ENCODE measurements at places on chromosomes 3 and 15.
A peak's percentile ranks its signal among the peaks of the same experiment; 100 is the strongest.

- DNase-seq: no peak
Observed at GRCh38 chr3:150603980-150604319, 829 bp downstream of the SELENOT start.

GRCh38 chr3:46406788-46407611, at the start of the genes CCR5AS and CCRL2:
CCR5AS (minus strand) TSS chr3:46407066.
CCRL2 (plus strand) TSS chr3:46407259; CDS start chr3:46408080, 821 bp downstream.
- no peak for DNase-seq

DNA sequence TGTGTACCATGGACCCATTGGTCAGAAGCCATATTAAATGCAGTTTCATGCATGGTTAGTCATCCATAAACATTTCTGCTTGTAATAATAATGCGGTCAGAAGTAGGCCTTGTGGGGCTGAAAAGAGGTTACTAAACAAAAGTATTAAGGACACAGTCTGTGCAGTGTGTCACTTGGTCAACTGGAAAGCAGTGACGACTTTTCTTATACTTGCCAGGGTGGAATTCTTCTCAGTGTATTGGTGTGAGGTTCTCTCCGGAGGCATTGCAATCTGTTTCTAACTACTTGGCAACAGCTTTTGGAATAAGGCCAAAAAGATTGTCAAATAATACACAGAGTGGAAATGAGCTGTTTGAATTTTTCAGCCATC, 46.8 kb downstream of the CHL1 start:
- DNase-seq: peak; percentile 34

- no peak for DNase-seq
Observed at GRCh38 chr3:55516392-55517030, 29.4 kb upstream of the WNT5A start.

DNA sequence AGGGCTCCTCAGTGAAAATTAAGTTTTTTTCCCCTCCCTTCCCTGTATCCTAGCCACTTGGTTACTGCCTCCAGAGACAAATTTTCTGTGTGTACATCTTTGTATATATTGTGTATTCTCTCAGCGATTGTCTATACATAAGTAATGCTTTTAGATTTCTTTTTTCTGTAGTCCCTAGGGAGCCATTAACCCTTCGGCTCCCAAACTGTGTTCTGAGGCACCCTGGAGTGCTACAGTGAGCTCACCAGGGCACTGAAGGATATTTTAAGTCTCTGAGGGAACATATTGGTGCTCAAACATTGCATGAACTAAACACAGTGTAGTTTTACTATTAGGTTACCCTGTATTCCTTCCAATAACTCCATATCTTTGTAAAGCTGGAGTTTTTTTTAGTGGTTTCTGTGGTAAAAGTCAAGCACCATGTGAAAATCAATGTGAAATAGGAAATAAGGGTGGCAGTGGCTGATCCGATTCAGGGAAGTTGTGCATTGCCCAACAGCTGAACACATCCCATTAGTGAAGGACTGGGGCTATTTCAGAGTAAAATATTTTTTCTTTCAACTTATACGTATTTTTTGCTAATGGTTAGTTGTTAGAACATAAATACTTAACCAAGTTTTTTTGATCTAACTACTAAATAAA, 43.0 kb downstream of the USP13 start:
- DNase-seq: no peak

- no peak for DNase-seq
Observed at GRCh38 chr3:11913316-11913715, 66.6 kb upstream of the TAMM41 start.

DNA sequence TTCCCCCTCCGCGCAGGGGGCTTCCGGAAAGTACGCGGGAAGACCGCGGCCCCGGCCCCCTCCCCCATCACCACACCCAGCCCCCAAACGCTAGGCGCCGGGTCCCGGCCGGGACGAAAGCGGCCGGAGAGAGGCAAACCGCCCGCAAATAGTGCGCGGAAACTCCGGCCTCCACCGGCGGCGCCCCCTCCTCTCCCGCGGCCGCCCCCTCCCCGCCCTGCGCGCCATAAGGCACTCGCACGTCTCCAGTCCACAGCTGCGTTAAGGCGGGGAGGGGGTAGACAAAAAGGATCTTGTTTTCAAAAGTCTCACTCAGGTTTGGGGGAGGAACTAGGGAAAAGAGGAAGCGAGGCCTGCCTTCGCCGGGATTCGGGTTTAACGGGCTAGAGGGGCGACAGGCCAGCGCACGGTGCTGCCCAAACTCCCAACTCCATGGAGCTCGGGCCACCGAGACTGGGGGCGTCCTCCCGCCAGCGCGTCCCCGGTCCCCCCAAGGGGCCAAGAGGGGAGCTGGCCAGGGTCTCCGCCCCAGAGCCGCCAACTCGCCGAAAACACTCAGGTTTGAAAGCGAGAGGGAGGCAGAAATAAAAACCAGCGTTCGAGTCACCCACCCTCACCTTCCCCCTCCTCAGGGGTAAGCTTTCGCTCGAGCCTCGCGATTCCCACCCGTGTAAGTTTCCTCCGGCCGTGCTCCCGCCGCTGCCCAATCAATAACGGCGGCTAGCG, 1.8 kb downstream of the ANP32A start:
- DNase-seq: no peak

DNA sequence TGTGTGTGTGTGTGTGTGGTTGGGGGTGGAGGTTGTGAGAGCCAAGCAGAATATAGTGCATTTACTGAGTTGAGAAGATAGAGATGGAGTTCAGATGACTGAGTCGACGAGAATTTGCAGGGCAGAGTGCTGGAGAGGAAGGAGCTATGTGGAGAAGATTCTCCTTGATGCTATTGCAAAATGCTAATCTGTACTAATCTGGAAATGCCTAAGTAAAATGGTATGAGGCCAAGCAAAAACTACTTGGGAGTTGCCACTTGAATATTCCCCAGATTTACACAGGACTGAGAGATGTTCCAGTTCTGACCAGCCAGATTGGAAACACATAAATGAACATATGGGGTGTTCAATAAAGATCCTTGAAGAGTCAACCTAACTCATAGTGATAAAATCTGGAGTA, 316.4 kb downstream of the NSUN3 start:
- DNase-seq: no peak

GRCh38 chr15:72199205-72199515, 1.6 kb upstream of the GRAMD2A start:
- DNase-seq: no peak

DNA sequence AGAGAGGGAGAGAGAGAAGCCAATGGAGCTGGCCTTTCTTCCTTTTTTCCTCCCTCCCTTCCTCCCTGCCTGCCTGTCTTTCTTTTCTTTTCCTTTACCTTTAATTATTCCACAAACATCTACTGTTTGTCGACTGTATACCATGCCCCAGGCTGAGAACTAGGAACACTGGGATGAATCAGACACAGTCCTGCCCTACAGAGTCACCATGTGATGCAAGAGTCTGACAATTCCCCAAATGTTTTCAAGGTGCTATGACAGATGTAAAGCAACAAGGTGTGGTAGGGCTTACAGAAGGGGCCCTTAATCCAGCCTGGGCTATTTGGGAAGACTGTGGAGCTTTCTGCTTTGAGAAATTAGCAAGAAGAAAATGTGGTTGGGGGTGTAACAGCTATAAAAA, 4.0 kb upstream of the SPSB4 start:
- DNase-seq: no peak

- no peak for DNase-seq
Observed at GRCh38 chr3:108471426-108471825, 39.0 kb downstream of the MYH15 start.
